ENCODE measurements at places on chromosomes 7 and 10. TPM values are rescaled to one million over a fixed set of nuclear protein-coding genes. Genes with fewer than 3 reads are reported as not detected.

DNA sequence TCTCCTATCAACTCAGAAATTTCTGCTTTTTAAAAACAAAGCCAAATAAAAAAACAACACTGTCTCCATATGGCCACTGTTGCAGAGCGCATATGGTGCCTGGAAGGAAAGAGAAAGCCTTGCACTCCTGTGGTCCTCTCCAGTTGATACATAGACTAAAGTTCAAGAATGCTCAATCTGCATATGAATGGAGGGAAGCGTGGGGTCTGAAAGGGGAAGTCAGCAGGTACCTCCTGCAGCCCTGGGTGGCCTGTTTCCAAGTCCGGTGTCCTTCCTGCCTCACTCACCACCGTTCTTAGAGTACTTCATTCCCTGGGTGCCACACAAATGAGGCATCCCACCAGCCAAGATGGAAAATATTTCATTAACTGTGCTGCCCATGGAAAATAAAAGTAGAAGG lies 138.3 kb upstream of the PALS2 start:
- H3K36me3 ChIP-seq, result no peaks in the 10 kb centered on the region
- DNase-seq, result no peak
- no peaks in the 10 kb centered on the region for H3K27me3 ChIP-seq
- H3K4me3 ChIP-seq, result no peak overlapping the region

- H3K4me3 ChIP-seq, result no peak overlapping the region
- H3K36me3 ChIP-seq, result no peaks in the 10 kb centered on the region
- no peak for DNase-seq
- H3K27me3 ChIP-seq, result no peaks in the 10 kb centered on the region
- H3K4me1 ChIP-seq, result no peaks in the 10 kb centered on the region
- H3K27ac ChIP-seq, result no peak overlapping the region
These were observed 365.2 kb downstream of the PLXDC2 start for GRCh38 chr10:20181434-20181833.

DNA sequence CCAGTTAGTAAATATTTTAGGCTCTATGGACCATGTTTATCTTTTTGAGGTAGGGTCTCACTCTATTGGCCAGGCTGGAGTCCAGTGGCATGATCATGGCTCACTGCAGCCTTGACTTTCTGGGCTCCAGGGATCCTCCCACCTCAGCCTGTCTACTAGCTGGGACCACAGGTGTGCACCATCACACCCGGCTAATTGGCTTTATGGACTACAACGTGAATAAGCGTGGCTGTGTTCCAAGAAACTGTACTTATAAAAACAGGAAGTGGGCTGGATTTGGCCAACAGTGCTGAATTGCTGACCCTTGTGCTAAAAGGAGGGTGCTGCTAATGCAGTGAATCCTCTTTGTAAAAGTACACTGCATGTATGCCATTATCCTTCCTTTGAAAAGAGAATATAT lies 111.7 kb upstream of the CDK13 start:
- H3K36me3 ChIP-seq, result no peaks in the 10 kb centered on the region
- H3K4me3 ChIP-seq, result no peak overlapping the region
- H3K27me3 ChIP-seq, result no peaks in the 10 kb centered on the region
- no peak overlapping the region for H3K27ac ChIP-seq

- H3K4me1 ChIP-seq, result no peaks in the 10 kb centered on the region
- H3K36me3 ChIP-seq, result no peaks in the 10 kb centered on the region
- no peaks in the 10 kb centered on the region for H3K27me3 ChIP-seq
- no peak overlapping the region for H3K4me3 ChIP-seq
These were observed 68.9 kb downstream of the ZNF467 start for GRCh38 chr7:149704507-149704906.

GRCh38 chr7:66363635-66364034 lies 158.5 kb downstream of the TPST1 start:
- DNase-seq, result no peak
- H3K4me1 ChIP-seq, result no peaks in the 10 kb centered on the region
- H3K27ac ChIP-seq, result no peak overlapping the region
- no peaks in the 10 kb centered on the region for H3K36me3 ChIP-seq
- H3K4me3 ChIP-seq, result no peak overlapping the region

GRCh38 chr10:64116707-64117106 lies 595.5 kb downstream of the REEP3 start:
- no peaks in the 10 kb centered on the region for H3K36me3 ChIP-seq
- H3K27ac ChIP-seq, result no peak overlapping the region
- no peaks in the 10 kb centered on the region for H3K4me1 ChIP-seq
- no peak for DNase-seq

The SDK1 gene
- 13.3 TPM for total RNA-seq

The GPR141 gene
- total RNA-seq, result not detected
